Pulmonary artery endothelial cell (primary cell): ENCODE measurements at places on chromosomes 3 and 15. TPM values are rescaled to one million over a fixed set of nuclear protein-coding genes. Genes with fewer than 3 reads are reported as not detected.

Gene NXPE3
- 15.5 and 23.0 TPM in 2 replicates for total RNA-seq

Gene CHST14
- total RNA-seq: 11.0 and 11.1 TPM in 2 replicates

Gene ADAMTS17
- total RNA-seq: 0.13 and 0.14 TPM in 2 replicates

Gene HESX1
- 0.14 and 0.40 TPM in 2 replicates for total RNA-seq

Gene CTXN2
- total RNA-seq: under 0.01 TPM in 1 of 2 replicates, not detected in the other

Gene KLHL40
- total RNA-seq: not detected in 2 replicates

Gene KIF7
- 7.5 and 10.9 TPM in 2 replicates for total RNA-seq

Gene B3GALNT1
- total RNA-seq: 38.7 and 41.2 TPM in 2 replicates

Gene A4GNT
- total RNA-seq: not detected in 2 replicates

Gene SPINT1
- 1.1 and 1.7 TPM in 2 replicates for total RNA-seq

Gene LRRN1
- total RNA-seq: not detected in 2 replicates

Gene OCA2
- total RNA-seq: not detected in 2 replicates

Gene FGF7
- 0.14 TPM in 1 of 2 replicates, not detected in the other for total RNA-seq

Gene PAQR5
- total RNA-seq: 0.07 and 0.13 TPM in 2 replicates

Gene ZNF80
- total RNA-seq: not detected in 2 replicates

Gene TTLL13
- 0.04 TPM in 1 of 2 replicates, not detected in the other for total RNA-seq

Gene MITF
- total RNA-seq: 1.3 and 3.3 TPM in 2 replicates

Gene MESP2
- 0.14 TPM in 1 of 2 replicates, not detected in the other for total RNA-seq

Gene CHST13
- not detected in 2 replicates for total RNA-seq

Gene MUC20
- 0.20 TPM in 1 of 2 replicates, not detected in the other for total RNA-seq

Gene RAD51
- 9.2 and 12.9 TPM in 2 replicates for total RNA-seq

Gene RAB11A
- 338 and 395 TPM in 2 replicates for total RNA-seq

Gene HDC
- total RNA-seq: not detected in 2 replicates

Gene SIAH2
- total RNA-seq: 20.5 and 24.1 TPM in 2 replicates

Gene XYLB
- total RNA-seq: 3.7 and 3.9 TPM in 2 replicates

Gene IL17RE
- total RNA-seq: 0.07 and 0.14 TPM in 2 replicates

Gene ADCY5
- 0.07 and 0.28 TPM in 2 replicates for total RNA-seq
